Hypothalamus (tissue), 51 donors: ENCODE measurements at places on chromosomes 6 and 20.

- no peak for DNase-seq
These were observed 24.5 kb upstream of the PTCHD4 start for GRCh38 chr6:48135323-48136084.

GRCh38 chr6:89596484-89596883 is 42.1 kb downstream of the LYRM2 start:
- no peak for DNase-seq

GRCh38 chr6:37556881-37557644 is 57.4 kb upstream of the CCDC167 start:
- no peak for DNase-seq

GRCh38 chr20:10720565-10720964 is 46.8 kb upstream of the JAG1 start:
- no peak for DNase-seq

DNA sequence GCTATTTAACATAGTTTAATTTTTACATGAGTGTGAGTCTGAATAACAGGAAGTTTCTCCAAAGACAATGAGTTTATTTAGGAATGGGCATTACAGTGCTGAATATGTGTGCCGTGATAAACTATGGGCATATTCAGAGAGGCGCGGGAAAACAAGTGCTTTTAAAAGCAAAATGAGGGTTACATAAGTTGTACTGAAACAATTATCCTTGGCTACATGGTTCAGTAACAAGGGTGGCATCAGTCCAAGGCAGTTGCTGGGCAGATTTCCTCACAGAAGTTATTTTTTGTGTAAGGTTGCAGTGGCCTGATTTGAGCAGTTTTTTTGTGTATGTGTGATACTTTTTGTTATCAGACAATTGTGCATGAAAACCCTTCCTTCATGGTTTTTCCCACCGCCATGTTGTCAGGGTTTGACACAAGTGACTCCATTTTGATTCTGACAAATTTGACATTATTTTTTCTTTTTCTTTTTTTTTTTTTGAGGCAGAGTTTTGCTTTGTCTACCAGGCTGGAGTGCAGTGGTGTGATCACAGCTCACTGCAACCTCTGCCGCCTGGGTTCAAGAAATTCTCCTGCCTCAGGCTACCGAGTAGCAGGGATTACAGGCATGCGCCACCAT is 22.3 kb upstream of the PXDC1 start:
- no peak for DNase-seq

DNA sequence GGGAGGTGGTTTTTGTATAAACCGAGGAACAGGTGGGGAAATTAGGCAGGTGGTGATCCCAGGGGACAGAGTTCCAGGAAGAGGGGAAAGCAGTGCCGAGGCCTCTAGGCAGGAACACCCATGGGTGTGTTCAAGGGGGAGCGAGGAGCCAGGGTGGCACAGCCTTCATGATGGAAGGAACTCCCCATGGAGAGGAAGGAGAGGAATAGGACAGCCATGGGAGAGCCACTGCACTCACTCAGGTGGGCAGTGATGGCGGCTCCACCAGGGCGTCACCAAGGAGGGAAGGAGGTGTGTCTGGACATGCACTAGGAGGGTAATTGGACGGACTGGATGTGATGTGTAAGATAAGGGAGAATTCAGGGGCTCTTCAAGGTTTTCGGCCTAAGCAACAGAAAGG is 98.2 kb downstream of the THBS2 start:
- no peak for DNase-seq

DNA sequence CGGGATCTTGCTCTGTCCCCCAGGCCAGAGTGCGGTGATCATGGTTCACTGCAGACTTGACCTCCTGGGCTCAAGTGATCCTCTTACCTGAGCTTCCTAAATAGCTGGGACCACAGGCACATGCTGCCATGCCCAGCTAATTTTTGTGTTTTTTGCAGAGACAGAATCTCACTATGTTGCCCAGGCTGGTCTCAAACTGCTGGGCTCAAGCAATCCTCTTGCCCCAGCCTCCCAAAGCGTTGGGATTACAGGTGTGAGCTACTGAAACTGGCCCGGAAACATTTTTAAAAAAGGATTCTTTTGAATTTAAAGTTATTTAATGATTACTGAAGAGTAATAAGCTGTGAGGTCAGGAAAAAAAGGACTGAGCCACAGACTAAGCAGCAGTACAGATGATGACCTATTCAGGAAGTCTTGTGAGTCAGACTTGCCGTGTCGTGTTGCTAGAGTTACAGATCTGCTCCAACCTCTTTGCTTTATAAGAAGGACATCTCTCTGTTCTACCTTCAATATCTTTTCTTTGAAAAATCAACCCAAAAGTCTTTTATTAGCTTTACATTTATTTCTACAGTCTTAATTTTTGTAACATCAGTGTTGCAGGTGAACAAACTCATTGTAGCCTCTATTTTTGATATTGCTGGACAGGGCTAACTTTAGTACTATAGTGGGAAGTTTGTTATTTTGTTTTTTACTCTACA is 108.7 kb downstream of the NCOA3 start:
- DNase-seq = no peak

DNA sequence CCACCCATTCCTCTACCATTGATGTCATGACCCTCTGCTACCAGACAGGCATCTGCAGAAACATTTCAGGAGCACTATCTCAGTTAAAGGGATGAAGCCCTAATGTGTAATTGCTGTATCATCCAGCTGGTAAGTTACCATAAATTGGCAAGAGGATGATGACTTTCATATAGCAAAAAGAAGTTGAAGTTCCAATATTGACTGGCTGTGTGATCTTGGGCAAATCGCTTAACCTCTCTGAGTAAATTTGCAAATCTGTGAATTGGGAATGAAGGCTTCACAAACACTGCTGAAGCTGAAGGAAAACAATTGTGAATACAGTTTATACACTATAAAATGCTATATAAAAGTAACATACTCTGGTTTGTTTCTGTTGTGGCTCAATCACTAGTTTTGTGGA is 89.5 kb upstream of the PHACTR1 start:
- no peak for DNase-seq
